ENCODE measurements at places on chromosomes 6 and 20.

GRCh38 chr20:36454698-36455427 is 86.5 kb upstream of the MYL9 start:
- no peak for DNase-seq

DNA sequence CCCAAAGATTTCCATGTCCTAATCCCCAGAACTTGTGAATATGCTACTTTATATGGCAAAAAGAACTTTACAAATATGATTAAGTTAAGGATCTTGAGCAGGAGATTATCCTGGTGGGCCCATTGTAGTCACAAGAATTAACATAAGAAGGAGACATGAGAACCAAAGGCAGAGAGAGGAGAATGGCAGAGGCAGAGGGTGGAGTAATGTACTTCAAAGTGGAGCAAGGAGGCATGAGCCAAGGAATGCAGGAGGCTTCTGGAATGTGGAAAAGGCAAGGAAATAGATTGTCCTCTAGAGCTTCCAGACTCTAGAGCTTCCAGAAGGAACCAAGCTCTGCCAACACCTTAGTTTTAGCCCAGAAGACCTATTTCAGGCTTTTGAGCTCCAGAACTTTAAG is 147.4 kb downstream of the MOXD1 start:
- DNase-seq: no peak

DNA sequence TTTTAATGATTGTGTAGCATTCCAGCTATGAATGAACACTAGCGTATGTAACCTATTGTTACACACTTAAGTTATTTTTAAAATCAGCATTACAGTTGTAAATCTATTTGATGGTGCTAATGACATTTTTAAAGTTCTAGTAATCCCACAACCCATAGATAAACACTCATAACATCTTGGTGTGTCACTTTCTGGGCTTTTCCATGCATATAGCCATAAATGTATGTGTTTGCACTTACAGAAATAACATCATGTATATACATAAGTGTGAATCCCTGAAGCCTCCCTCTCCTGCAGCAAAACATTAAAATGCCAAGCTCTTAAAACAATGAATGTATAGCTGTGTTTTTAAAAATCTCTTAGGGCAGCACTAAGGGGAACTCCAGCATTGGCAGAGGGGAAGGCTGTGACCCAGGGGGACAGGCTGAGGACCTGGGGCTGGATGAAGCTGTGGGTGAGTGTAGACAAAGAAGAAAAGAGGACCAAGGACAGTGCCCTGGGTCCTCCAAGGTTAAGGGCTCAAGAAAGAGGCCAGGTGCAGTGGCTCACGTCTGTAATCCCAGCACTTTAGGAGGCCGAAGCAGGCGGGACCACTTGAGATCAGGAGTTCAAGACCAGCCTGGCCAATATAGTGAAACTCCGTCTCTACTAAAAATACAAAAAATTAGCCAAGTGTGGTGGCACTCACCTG is 929 bp upstream of the CENPB start:
- no peak for DNase-seq

DNA sequence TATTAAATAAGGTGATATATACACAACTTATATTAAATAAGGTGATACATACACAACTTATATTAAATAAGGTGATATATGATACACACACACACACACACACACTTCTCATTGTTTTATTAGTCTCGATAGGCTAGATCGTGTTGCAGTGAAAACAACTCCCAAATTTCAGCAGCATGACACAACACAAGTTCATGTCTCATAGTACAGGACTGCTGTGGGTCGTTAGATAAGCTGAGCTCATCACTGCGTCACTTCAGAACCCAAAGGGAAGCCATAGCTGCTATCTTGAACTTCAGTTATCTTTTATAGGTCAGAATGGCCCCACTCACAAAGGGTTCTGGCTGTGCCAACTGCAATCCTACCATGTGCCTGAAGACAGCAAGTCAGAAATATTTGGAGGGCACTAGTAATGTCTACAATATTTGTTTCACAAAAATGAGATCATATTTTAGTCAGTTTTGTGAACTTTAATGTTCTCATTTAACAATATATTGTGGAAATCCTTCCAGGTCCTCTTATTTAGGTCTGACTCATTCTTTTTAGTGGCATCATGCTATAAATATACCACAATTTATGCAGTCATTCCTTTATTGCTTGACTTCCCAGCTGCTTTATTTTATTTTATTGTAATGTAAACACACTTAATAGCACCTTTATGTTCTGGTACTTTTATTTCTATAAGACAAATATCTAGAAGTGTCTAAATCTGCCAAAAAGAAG is 290.2 kb downstream of the PHACTR1 start:
- no peak for DNase-seq

DNA sequence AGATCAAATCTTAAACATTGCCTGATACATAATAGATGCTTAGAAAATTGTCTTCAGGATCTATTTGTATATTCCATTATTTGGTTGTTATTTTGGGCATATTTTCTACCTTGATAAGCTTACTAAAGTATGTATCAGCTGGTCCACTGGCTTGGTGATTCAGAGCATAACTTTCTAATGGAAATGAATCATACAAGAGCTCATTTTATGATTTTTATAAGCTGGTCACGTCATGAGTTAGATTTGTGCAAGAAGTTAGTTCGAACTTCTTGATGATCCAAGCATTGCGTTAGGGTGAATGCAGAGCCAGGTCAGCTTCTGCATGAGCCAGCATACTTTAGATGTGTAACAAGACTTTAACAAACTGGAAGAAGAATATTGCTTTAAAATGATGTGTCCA is 144.5 kb upstream of the FLRT3 start:
- DNase-seq: no peak

- no peak for DNase-seq
Observed at GRCh38 chr20:845941-846893, 12.7 kb downstream of the FAM110A start.

GRCh38 chr20:48015141-48015910 is 230.0 kb upstream of the SULF2 start:
- DNase-seq: no peak

DNA sequence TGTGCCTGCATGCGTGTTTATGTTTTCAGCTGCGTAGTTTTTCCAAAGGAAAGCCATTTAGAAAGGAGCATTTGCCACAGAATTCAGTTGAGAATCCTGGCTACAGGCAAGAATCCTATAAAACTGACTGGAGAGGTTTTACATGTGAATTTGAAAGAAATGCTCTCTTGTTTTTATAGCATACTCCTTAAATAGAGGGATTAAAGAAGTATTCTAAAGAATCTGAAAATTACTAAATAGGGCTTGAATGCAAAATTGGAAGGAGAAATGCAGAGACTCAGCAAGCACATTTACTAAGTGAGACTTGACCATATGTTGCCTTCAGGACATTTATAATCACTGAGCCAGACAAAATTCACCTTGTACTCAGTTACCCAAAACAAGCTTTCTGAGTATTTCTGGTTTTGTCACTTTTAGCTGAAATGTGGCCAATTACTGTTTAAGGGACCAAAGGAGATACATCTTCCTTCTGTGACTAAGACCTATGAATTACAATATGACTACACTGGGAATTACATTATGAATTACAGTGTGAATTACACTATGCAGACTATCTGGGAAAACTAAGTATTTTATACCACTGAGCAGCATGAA is 107.4 kb upstream of the ASCC3 start:
- no peak for DNase-seq

DNA sequence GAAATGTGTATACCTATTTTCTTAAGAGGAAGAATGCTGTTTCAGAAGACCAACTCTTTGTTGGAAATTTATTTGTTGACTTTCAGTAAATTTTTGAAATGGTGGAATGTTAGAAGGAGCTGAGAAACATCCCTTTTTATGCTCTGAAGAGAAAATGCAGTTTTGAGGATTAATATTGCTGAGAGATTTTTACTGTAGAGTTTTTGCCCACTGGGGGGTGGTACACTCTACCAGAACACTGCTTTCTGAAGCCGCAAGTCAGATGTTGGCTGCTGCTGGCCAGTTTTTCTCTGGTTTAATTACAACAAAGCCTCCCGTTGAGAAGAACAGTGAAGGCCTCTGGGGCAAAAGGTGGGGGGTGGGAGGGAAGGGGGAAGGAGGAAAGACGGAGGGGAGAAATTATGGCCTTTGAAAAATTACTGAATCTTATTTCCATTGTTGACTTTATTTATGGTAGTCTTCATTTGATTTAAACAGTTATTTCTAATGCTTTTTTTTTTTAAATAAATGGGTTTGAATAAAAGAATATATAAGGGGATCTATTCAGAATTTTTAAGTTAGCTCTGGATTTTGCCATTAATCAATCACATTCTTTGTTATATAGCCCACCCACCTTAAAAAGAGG is 3.0 kb downstream of the FLRT3 start:
- DNase-seq: no peak

- peak; percentile 89 for DNase-seq
Observed at GRCh38 chr6:33297956-33298772, 578 bp downstream of the RGL2 start.

DNA sequence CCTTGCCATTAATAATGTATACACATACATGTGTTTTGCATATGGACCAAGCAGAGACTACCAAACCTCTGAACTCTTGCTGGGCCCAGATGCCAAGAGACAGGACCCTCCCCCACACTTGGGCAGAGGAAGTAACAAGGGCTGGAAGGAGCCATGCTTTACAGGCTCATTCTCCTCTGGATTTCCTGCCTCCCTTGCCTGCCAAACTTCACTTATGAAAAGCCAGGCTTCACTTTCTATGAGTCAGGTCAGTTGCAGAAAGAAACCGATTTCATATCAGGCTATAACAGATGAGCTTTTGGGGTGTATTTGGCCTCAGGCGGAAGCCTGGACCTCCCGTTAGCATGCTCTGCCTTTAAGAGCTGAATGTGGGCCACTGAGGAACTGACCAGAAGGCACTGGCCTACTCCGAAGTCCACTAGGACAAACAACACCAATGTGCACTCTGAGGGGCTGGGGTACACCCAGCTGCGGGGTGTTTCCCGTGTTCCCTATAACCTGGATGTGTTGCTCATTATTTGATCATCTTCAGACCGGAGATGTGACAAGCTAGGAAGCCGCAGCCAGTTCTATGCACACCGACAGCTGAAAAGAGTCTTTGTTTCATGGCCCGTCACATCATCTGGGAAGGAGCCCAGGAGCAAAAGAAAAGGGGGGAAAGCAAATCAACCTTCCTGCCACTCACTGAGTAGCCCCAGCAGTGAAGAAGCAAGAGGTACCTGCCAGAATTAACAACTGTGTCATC is 28.5 kb downstream of the HAO1 start:
- DNase-seq: no peak

GRCh38 chr6:55888917-55889316 is 13.5 kb upstream of the BMP5 start:
- DNase-seq: no peak

GRCh38 chr6:37172912-37173492 is 3.0 kb downstream of the PIM1 start:
- no peak for DNase-seq

- no peak for DNase-seq
Observed at GRCh38 chr20:48629069-48629959, 198.5 kb downstream of the PREX1 start.

DNA sequence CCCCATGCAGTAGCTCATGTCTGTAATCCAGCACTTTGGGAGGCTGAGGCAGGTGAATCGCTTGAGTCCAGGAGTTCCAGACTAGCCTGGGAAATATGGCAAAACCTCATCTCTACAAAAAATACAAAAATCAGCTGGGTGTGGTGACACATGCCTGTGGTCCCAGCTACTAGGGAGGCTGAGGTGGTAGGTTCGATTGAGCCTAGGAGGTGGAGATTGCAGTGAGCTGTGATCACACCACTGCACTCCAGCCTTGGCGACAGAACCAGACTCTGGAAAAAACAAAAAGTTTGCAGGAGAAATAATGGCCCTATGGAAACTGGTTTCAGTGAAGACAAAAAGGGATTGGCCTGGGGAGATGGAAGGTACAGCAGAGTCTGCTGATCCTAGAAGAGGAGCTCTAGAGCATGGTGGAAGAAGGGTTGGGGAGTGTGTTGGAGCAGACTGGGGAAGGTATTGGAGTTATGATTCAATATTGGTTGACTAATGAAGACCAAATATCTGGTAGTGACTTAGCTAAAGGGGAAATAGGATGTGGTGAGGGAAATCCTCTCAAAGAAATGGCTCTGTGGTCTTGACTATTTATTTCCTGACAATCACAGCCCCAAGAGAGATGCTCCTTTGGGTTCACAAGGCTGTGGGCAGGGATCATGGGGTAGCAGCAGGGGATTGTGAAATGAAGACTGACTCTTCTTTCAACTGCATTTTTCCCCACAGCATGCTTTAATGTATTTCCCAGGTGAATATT is 281.9 kb downstream of the UTRN start:
- DNase-seq: no peak

- DNase-seq: no peak
Observed at GRCh38 chr6:26544473-26544872, 6.3 kb downstream of the HMGN4 start.

DNA sequence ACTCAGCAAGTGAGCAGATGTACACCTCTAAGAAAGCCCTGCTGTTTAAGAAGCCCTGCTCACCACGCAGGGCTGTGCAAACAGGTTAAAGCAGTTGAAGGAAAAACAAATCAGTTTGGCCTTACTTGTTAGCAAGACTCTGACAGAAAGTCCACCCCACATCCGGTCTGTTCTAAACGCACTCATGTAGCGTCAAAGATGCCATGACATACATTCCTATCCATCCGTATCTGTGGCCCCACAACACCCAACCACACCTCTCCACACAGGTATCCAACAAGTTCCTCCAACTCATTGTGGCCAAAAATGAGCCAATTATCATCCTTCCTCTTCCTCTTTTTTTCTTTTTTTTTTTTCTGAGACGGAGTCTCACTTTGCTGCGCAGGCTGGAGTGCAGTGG is 22.8 kb upstream of the RAB22A start:
- no peak for DNase-seq

GRCh38 chr6:15254070-15254975 is 8.5 kb downstream of the JARID2 start:
- no peak for DNase-seq

GRCh38 chr20:60215816-60216730 is 257.9 kb downstream of the CDH26 start:
- DNase-seq: no peak

DNA sequence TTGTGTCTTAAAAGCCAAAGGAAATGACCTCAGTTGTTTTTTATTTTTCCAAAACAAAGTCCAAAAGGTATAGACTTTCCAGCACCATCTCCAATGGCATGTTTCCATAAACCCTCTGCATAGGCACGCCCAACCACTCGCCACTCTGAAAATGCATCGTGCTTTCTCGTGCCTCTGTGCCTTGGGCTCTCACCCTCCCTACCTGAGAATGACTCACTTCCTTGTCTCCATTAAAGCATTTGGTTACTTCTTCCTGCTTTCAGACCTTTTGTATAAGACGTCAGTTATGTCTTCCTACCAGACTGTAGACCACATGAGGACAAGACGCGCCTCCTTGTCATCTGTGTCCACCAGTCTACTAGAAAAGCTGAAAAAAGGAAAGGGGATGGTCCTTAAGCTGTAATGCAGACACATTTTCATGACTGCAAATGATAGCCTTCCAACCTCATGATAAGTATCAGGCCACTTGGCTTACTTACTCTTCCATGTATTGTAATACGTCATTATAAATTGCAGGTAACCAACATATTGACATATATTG is 61.2 kb upstream of the CDYL start:
- DNase-seq: no peak

- no peak for DNase-seq
Observed at GRCh38 chr20:1383623-1384404, 9.0 kb downstream of the FKBP1A start.

- DNase-seq: no peak
Observed at GRCh38 chr6:111939902-111940301, 66.7 kb upstream of the FYN start.

GRCh38 chr6:94751641-94752329 is 825.5 kb upstream of the MANEA start:
- no peak for DNase-seq

GRCh38 chr20:31719644-31720485 is 2.8 kb downstream of the BCL2L1 start:
- DNase-seq: no peak

GRCh38 chr6:55955684-55956083 is 80.3 kb upstream of the BMP5 start:
- no peak for DNase-seq

All from CD4-positive, alpha-beta T cell treated with Interleukin-15 for 1 hour (primary cell).